ENCODE measurements at places on chromosomes 7 and 10. TPM values are rescaled to one million over a fixed set of nuclear protein-coding genes. Genes with fewer than 3 reads are reported as not detected.

The CYP17A1 gene
- total RNA-seq = 0.58 TPM

The FAM25G gene
- total RNA-seq = not detected

The HOXA4 gene
- 7.6 TPM for total RNA-seq

The ZNF488 gene
- 0.38 TPM for total RNA-seq

The MBLAC1 gene
- total RNA-seq = 2.8 TPM

The HGF gene
- total RNA-seq = 28.9 TPM

The GIMAP2 gene
- total RNA-seq = 14.7 TPM

All from left lung (tissue), 14 donors.